ENCODE measurements at places on chromosomes 11 and 22. TPM values are rescaled to one million over a fixed set of nuclear protein-coding genes. Genes with fewer than 3 reads are reported as not detected.

GRCh38 chr11:38300570-38300969 is 1702.5 kb upstream of the RAG2 start:
- no peak for DNase-seq

- no peak for DNase-seq
Measured at GRCh38 chr22:32119568-32120235, 39.4 kb downstream of the C22orf42 start.

DNA sequence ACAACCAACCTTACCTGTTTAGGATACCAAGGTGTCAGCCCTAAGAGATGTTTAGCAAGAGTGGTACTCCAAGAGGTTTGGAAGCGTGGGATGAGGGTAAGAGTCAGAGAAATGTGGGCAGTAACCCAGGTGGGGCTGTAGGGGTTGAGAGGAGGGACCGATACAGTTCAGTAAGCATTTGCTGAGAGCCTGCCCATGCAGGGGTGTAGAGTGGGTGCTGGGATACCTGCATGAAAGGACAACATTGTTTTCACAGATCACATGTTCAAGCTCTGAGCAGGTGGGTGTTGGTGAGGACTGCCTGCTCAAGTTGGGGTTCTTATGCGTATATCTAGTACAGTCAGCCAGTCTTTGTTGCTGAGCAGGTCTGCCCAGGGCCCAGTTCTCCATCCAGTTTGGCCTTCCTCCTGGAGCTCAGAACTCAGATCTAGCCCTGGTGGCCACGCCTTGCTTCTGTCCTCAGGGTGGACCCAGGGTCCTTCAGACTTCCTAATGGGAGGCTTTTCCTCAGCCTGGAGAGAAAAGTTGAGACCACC is 14.8 kb downstream of the PPFIBP2 start:
- no peak for DNase-seq

BAIAP2L2 gene
- 7.1 TPM for polyA plus RNA-seq

NLRP10 gene
- not detected for polyA plus RNA-seq

RGL4 gene
- polyA plus RNA-seq = 2.0 TPM

GRCh38 chr11:4514196-4514595 is 30.8 kb upstream of the OR52M1 start:
- DNase-seq = no peak

DNHD1 gene
- polyA plus RNA-seq = 6.5 TPM

LIMK2 gene
- 53.2 TPM for polyA plus RNA-seq

- DNase-seq = no peak
Measured at GRCh38 chr22:34669001-34669400, 397.0 kb upstream of the ISX start.

- DNase-seq = no peak
Measured at GRCh38 chr11:124315052-124315451, 1.3 kb upstream of the OR8D1 start.

- no peak for DNase-seq
Measured at GRCh38 chr11:44179173-44179572, 83.7 kb downstream of the EXT2 start.

DNA sequence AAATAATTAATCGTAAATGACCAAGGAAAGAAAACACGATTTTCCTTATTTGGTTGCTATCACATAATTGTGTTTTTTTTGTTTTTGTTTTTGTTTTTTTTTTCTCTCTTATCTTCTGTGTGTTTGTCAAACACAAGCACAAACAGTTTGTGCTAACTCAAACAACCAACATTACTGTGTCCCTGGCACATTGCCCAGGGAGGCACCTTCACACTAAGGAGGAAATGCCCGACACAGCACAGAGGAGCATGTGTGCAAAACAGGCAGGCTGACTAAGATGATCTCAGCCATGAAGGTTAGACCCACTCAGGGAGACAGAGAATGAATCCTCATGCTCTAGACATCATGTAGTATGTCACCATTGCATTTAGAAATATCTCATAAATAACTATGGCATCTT is 130.1 kb downstream of the SOX6 start:
- no peak for DNase-seq

- DNase-seq = no peak
Measured at GRCh38 chr11:43399983-43400630, 41.4 kb downstream of the TTC17 start.

CEND1 gene
- 0.96 TPM for polyA plus RNA-seq

- DNase-seq = no peak
Measured at GRCh38 chr11:14223636-14224288, 135.2 kb downstream of the RRAS2 start.

DNA sequence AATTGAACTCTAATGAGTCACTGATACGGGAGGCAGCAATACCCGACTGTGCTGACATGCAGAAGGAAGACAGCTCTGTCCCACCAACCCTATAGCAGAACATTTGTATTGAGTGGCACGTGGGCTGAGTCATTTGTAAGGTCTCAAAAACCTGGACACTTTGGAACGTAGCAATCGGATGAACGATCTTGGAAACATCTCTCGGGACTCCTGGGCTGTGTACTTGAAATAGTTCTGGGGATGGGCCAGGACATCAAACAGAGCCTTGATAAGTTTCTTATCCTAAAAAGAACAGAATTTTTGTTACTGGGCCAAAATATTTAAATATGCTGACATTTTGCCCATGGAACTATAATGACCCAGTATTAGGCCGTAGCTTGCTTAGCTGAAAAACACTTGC is 17.1 kb upstream of the NRIP3 start:
- no peak for DNase-seq

- DNase-seq = no peak
Measured at GRCh38 chr11:70474710-70475109, 76.4 kb downstream of the CTTN start.

- no peak for DNase-seq
Measured at GRCh38 chr22:23912293-23912903, 18.2 kb downstream of the MIF start.

OR52A1 gene
- not detected for polyA plus RNA-seq

DERL3 gene
- polyA plus RNA-seq = 3.6 TPM

DNA sequence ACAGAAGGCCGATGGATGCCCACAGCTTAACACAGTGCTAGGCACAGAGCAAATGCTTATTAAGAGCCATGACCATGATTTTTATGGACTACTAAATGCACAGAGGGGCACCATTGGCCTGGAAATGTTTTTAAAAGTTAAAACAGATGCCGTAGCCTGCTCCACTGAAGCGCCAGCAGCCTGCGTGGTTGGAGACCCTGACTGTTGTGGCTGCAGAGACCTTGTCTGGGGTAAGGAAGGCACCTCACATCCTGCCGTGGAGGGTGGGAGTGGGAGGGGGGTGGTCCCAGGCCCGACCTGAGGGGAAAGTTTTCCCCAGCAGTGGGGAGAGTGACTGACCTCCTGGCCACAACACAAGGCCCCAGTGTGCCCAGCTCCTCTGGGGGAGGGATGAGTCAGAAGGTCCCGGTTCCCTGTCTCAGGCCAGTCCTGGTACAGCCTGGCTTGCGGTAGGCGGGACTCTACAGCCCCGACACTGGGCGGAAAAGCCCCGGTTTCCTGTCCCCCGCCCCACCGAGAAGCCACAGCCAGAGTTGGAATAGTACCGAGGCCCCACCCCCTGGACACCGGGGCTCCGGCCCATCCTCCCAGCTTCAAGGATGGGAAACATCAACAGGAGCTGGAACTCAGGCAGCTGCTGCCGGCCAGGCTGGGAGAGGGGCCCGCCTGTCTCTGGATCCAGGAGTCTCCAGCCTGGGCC is 7.0 kb downstream of the CHST1 start:
- no peak for DNase-seq

OR5A1 gene
- 0.01 TPM for polyA plus RNA-seq

FLRT1 gene
- polyA plus RNA-seq = 3.3 TPM

GP1BB gene
- 4.7 TPM for polyA plus RNA-seq

DNA sequence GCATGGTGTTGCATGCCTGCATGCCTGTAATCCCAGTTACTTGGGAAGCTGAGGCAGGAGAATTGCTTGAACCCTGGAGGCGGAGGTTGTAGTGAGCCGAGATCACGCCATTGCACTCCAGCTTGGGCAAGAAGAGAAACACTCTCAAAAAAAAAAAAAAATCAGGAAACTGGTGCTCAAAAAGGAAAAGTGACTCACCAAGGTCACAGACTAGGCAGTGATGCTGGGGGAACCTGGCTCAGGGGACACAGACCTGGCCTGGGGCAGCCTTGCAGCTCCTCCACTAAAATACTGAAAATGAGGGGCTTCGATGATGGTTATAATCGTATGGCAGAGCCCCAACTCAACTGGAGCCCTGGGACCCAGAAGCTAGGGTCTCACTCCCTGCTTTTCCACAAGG is 8.1 kb upstream of the SLC35E4 start:
- DNase-seq = no peak

SULT4A1 gene
- 1.9 TPM for polyA plus RNA-seq

DNA sequence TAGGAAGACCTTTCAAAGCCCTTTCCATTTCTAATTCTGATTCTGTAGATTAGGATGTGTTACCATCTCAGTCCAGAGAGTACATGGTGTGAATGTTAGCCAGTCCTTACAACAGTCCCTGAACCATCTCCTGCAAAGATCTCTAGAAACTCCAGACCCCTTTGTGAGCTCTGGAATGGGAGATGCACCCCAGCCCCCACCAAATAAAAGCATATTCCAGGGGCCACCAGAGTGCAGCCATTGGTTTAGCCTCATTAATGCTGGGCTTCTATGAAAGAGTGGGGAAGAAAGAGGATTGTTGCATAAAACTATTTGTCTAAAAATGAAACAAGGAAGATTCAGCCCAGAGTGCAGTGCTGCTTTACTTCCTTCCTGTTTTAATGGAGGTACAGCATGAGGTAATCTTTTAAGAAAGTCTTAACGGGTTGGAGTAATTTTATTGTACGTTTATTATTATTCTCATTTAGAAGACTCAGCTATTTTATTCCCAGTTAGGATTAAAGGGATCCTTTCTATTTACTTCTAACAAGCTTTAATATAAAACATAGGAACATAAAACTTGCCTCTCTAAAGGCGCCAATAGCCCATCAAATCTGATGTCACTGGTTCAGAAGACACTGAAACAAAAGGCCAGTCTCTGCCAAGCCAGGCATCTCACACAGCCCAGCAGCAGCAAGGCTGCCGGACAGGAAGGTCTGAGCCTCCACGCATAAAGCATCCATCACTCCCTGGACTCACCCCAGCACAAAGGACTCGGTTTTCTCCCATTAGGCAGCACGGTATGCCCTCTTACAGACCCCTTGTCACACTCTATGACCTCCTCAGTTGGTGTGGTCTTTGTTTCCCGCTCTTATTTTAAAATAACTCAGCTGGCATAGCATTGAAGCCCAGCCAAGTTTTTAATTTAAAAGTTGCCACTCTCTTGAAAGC is 203.9 kb upstream of the BLID start:
- no peak for DNase-seq

DNA sequence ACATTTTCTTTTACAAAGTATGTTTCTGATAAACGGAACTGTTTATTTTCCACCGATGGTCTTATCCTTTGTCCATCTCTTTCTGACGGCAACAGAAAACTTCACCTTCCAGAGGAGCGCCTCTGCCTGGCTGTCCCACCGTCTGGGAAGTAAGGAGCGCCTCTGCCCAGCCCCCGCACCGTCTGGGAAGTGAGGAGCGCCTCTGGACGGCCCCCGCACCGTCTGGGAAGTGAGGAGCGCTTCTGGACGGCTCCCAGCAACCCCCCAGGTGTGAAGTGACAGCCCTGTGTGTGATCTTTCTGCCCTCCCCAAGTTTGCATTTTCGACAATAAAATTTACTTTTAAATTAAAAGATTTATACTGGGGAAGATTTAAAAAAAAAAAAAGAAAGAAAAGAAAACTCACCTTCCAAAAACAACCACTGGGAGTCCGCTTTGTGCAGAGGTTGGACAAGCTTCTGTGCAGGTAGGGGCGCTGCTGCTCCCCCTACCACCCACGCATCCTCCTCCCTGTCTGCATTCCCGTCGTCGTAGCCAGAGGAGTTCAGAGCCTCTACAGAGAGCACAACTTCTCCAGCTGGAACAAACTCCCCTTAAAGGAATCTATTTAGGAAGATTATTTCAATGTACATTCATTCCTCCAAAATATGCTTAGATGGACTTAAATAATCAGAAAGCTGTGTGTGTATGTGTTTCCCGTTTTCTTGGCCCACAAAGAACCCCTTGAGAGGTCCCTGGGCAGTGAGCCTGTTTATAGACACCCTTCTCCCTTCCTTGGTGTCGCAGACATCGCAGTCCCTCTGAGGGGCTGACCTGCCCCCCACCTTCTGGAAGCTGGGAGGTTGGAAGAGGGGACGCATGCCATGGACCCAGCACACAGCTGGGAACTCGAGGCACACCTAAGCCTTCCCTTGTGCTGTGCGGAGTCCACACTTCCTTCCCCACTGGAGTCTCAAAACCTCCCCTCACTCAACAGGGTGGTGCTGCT is 849 bp upstream of the APOBEC3B start:
- peak; percentile 60 for DNase-seq

- peak; percentile 24 for DNase-seq
Measured at GRCh38 chr11:124798991-124799347, 1.2 kb downstream of the MSANTD2 start.

TMEM258 gene
- polyA plus RNA-seq = 199 TPM

DNA sequence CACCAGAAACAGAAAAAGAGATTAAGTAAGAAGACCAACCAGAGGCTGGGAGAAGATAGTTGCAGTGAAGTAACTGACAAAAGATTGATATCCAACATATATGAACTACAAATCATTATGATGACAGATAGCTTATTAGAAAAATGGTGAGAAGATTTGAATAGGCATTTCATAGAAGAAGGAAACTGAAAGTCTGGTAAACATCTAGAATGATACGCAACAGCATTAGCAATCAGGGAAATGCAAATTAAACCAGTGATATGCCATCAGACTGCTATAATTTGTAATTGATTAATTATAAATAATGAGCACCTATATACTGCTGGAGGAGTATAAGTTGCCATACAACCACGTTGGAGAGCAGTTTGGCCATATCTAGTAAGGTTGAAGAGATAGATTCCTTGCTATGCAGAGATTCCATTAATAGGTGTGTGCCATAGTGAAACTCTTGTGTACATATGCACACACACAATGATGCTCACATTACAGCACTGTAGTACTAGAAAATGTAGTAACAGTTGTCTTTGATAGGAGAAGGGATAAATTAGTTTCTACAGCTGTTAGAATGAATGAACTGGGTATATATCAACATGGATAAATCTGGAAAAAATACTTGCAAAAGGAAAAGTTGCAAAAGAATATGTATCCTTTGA is 20.5 kb downstream of the RNF169 start:
- DNase-seq = no peak

GRCh38 chr11:69892986-69893555 is 73.9 kb upstream of the FGF3 start:
- DNase-seq = no peak

COPB1 gene
- 149 TPM for polyA plus RNA-seq

DNA sequence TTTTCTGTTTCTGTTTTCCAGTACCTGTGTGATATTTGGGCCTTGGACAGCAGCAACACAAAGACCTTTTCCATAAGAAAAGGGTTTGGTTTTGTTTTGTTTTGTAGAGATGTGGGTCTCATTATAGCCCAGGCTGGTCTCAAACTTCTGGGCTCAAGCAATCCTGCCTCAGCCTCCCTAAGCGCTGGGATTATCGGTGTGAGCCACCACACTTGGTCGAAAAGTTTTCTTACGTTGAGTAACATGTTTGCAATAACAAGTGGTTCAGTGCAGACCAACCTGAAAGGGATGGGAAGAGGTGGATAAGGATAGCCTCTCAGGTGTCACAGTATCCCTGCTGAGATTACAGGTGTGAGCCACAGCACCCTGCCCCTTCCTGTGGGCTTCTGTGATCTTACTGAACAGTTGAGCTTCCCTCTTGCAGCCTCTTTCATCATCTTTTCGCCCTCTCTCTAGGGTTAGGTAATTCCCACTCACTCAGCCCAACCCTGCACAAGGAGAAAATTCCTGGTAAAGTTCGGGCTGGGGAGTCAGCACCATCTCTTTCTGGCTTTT is 3.5 kb upstream of the MRPL48 start:
- DNase-seq = no peak

- DNase-seq = peak; percentile 63
Measured at GRCh38 chr11:36212564-36213392, 76.4 kb downstream of the COMMD9 start.

FOLH1 gene
- polyA plus RNA-seq = 17.7 TPM

All from right renal pelvis (tissue), 4 donors.